ENCODE measurements at places on chromosomes 16 and 17.
A peak's percentile ranks its signal among the peaks of the same experiment; 100 is the strongest.

GRCh38 chr17:50783193-50783660, 15.9 kb upstream of the ANKRD40CL start:
- no peak overlapping the region for H3K27ac ChIP-seq
- peaks cover 11% of the 10 kb centered on the region for H3K4me1 ChIP-seq
- no peak overlapping the region for H3K4me3 ChIP-seq
- peak; percentile 61 for DNase-seq

- no peak for DNase-seq
- no peak overlapping the region for H3K4me3 ChIP-seq
- no peak overlapping the region for H3K27ac ChIP-seq
These were observed 158.4 kb upstream of the IRX3 start for GRCh38 chr16:54444851-54445458.

GRCh38 chr17:82325286-82326180, 8.0 kb downstream of the SECTM1 start:
- peaks cover 3% of the 10 kb centered on the region for H3K4me1 ChIP-seq
- H3K4me3 ChIP-seq: no peak overlapping the region
- no peaks in the 10 kb centered on the region for H3K36me3 ChIP-seq
- H3K27ac ChIP-seq: no peak overlapping the region

DNA sequence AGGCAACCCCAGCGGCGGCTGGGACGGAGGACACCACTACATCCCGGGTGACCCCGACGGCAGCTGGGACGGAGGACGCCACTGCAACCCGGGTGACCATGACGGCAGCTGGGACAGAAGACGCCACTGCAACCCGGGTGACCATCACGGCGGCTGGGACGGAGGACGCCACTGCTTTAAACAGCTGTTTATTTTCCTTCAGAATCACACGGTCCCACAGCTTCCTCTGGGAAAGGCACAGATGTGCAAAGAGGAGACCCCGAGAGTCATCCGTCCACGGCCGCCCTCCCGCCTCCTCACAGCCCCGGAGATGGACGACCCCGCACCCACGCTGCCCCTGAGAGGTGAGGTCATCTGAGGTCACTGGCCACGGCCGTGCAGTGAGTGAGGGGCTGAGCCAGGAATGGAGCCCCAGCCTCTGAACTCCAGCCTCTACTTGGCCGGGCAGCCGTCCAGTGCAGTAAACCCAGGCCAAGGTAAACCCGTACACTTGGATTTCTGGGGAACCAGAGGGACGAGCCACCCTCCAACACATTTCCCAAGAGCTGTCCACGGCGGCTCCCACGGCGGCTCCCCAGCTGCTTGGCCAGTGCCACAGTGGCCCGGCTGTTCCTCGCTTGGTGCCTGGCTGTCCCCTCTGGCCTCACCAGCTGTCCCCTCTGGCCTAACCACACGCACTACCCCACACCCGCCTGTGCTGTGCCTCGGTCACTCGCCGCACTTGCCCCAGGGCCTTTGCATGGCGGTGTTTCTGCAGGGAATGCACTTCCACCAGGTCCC, 43.2 kb upstream of the PABPN1L start:
- no peaks in the 10 kb centered on the region for H3K36me3 ChIP-seq
- H3K27me3 ChIP-seq: no peaks in the 10 kb centered on the region
- no peak for DNase-seq
- no peak overlapping the region for H3K27ac ChIP-seq

GRCh38 chr16:635573-636205, 416 bp downstream of the METTL26 start:
- H3K27me3 ChIP-seq: peaks cover 4% of the 10 kb centered on the region
- peak overlapping the region; percentile 97 for H3K4me3 ChIP-seq
- no peaks in the 10 kb centered on the region for H3K36me3 ChIP-seq
- peaks cover 3% of the 10 kb centered on the region for H3K4me1 ChIP-seq
- DNase-seq: no peak

- no peaks in the 10 kb centered on the region for H3K36me3 ChIP-seq
- DNase-seq: no peak
- no peaks in the 10 kb centered on the region for H3K4me1 ChIP-seq
- H3K27ac ChIP-seq: no peak overlapping the region
- H3K4me3 ChIP-seq: no peak overlapping the region
These were observed 11.1 kb downstream of the RAB40B start for GRCh38 chr17:82687375-82687861.

GRCh38 chr17:67837965-67838364, 12.7 kb downstream of the BPTF start:
- H3K4me3 ChIP-seq: no peak overlapping the region
- peaks cover 78% of the 10 kb centered on the region for H3K4me1 ChIP-seq
- H3K27ac ChIP-seq: no peak overlapping the region

DNA sequence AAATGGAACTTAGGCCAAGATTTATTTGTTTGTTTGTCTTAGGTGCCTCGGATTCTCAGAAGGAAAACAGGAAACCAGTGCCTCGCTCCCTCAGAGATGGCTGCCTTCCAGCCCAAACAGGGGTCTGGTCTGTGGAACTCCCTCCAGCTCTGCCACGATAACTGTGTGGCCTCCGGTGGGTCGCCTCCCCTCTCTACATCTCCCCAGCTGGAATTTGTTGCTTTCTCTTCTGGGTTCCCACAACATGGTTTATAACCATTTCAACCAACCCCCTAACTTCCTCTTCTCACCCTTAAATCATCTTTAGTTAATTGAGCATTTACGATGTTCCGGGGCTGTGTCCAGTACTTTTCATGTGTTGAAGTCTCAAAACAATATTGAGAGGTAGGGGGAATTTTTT, 30.9 kb upstream of the PLLP start:
- peaks cover 5% of the 10 kb centered on the region for H3K27me3 ChIP-seq
- H3K4me3 ChIP-seq: no peak overlapping the region
- no peak overlapping the region for H3K27ac ChIP-seq
- no peak for DNase-seq

DNA sequence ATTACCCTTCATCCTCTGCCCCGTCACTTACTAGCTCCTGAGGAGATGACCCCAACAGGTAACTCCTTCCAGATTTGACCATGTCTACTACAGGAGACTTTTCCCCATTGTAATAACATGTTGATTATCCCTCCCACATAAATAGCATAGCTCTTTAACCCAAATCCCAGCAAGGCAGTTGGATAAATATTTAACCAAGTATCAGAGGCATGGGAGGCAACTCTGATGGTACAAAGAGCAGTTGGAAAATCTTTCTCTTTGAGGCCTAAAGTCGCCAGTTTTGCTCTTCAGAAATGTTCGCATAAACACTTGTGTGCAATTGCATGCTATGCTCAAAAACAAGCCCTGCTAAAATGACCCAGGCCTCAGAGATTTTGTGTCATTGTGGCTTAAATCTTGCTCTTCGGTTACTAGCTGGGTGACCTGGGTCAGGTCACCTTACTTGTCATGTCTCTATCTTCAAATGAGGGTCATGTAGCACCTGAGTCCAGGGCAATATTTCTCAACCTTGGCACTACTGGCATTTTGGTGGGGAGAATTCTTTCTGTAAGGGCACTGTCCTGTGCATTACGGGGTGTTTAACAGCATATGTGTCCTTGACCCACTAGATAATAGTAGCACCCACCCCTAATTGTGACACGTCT, 48.8 kb downstream of the HSD17B2 start:
- H3K4me1 ChIP-seq: no peaks in the 10 kb centered on the region
- no peaks in the 10 kb centered on the region for H3K36me3 ChIP-seq
- H3K27me3 ChIP-seq: peaks cover 5% of the 10 kb centered on the region
- H3K27ac ChIP-seq: no peak overlapping the region
- no peak for DNase-seq

DNA sequence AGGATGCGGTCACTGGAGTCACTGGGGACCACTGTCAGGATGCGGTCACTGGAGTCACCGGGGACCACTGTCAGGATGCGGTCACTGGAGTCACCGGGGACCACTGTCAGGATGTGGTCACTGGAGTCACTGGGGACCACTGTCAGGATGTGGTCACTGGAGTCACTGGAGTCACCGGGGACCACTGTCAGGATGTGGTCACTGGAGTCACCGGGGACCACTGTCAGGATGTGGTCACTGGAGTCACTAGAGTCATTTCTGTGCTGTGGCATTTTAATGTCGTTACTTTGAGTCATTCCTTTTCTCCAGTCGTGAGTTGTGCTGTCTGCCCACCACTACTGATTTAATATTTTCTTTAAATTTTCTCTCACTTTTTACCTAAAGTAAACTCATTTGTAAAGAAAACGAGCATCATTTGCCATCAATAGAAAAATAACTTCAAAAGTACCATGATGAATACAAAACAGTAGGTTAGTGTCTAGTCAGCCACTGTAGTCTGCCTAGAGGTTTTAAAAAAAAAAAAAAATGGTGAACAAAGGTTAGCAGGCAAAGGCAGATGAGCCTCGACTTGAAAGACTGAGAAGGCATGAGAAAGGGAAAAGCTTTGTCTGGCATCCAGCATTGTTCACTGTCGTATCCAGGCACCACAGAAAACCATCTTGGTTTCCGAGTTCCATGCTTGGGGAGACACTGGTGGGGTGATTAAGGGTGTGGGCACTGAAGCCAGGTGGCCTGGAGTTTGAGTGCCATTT, 346.6 kb downstream of the SNX29 start:
- DNase-seq: peak; percentile 13
- no peaks in the 10 kb centered on the region for H3K36me3 ChIP-seq
- H3K4me1 ChIP-seq: peaks cover 25% of the 10 kb centered on the region
- H3K27ac ChIP-seq: peak overlapping the region; percentile 70
- H3K27me3 ChIP-seq: no peaks in the 10 kb centered on the region
- H3K4me3 ChIP-seq: no peak overlapping the region

DNA sequence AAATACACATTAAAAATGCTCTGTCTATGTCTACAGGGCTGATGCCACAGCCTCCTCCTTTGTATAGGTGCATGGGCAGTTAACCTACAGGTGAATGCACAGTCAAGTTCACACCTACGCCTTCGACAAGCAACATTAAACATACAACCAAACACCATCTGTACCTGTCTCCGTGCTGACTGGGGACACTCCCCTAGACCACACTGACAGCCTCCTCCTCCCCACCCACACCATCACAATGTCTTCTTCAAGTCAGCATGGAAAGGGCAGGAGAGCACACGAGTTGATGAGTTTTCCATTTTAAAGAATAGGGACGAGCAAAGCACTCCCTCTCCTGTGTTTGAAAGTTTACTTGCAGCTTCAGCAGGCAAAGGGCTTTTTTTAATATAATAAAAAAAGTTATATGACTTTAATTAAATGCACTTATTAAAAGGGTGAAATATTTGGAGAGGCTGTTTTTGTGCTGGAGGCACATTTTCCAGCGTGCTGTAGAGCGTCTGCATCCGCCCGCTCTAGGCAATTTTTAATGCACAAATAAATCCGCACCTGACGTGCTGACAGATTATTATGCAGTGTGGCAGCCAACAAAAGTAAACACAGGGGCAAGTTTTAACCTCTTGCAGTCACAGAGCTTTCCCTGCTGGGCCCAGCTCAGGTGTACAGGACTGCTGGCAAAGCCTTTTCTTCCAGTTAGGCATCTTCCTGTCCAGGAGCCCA, 367.9 kb downstream of the SOX9 start:
- DNase-seq: no peak
- no peak overlapping the region for H3K4me3 ChIP-seq
- H3K27ac ChIP-seq: no peak overlapping the region
- no peaks in the 10 kb centered on the region for H3K4me1 ChIP-seq
- no peaks in the 10 kb centered on the region for H3K36me3 ChIP-seq
- peaks cover 3% of the 10 kb centered on the region for H3K27me3 ChIP-seq

GRCh38 chr17:4205917-4206316, 57.9 kb downstream of the ANKFY1 start:
- peaks cover 2% of the 10 kb centered on the region for H3K4me1 ChIP-seq
- no peak overlapping the region for H3K4me3 ChIP-seq
- H3K27me3 ChIP-seq: no peaks in the 10 kb centered on the region
- H3K27ac ChIP-seq: peak overlapping the region; percentile 59
- DNase-seq: no peak

DNA sequence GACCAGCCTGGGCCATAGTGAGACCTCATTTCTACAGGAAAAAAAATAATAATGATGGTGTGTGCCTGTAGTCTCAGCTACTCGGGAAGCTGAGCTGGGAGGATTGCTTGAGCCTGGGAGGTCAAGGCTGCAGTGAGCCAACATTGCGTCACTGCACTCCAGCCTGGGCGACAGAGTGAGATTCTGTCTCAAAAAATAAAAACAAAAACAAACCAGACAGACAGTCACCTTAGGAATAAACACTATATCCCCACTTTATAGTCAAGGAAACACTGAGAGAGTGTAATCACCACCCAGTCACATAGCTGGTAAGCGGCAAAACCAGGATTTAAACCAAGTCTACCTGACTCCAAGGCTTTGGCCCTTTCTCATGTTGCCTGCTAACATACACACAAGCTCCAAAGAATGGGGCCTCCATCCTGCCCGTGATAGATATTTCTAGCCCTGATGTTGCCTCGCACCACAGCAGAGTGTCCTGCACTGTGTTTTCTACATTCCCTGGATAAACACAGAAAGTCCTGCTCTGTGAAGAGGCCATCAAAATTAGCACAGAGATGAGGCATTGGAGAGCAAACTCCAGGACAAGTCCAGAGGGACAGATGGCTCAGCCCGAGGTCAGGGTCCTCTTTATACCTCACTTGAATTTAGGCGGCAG, 66.1 kb upstream of the SMURF2 start:
- H3K4me3 ChIP-seq: no peak overlapping the region
- DNase-seq: no peak
- no peaks in the 10 kb centered on the region for H3K27me3 ChIP-seq
- peaks cover 2% of the 10 kb centered on the region for H3K4me1 ChIP-seq
- H3K27ac ChIP-seq: no peak overlapping the region

DNA sequence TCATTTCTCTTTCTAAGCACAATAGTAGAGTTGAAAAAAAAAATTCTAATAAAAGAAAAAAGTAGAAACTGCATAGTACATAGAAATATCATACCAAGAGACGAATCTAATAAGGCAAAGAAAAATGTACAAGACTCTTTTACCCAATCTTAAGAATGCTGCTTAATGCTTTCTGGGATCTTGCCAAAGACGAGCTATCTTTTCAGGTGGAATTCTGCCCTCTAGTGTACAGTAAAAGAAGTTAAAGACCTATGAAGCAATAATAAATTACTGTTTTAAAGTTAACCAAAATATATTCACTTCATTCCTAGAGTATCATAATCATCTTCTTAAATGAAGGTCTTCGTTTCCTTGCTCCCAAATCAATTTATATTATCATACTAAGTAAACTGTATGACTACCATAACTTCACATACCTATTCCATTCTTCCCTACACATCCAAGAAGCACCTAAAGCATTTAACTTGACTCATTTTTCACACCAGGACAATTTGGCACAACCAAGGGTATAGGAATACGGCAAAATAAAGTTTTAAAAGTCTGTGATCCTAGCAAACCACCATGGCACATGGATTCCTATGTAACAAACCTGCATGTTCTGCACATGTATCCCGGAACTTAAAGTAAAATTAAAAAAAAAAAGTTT, 47.7 kb downstream of the CFDP1 start:
- DNase-seq: no peak
- H3K36me3 ChIP-seq: peaks cover 8% of the 10 kb centered on the region
- H3K4me1 ChIP-seq: peaks cover 18% of the 10 kb centered on the region

All from naive thymus-derived CD8-positive, alpha-beta T cell (primary cell).